ENCODE measurements at places on chromosomes 4 and X.
A peak's percentile ranks its signal among the peaks of the same experiment; 100 is the strongest.

DNA sequence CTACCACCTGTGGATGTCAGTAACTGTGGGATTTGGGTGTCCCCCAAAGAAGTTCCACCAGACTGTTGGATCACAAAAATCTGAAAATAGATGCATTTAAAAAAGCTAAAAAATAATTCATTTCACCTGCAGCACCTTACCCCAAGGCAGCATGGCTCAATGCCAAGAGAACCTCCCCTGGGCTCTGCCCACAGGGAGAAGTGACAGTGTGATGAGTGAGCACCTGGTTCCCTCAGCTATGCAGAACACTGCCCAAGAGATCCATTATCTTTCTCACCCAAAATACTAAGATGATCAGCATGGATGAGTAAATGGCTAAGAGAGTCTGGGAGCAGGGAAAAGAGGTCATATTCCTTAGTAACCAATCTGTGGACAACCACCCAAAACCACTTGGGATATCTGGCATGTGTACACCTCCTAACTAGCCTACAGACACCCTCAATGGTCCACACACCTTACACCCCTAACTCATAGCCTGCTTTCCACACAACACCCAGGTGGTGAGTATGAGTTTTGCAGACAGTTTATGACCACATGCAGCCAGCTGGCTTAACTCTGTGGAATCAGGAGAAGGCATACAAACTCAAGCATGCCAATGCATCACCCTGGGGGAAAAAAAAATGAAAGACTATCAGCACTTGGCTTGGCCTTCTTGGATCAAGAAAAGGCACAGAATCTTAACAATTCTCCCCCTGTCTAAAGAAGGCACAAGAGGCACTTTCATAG, 416.5 kb upstream of the SMIM31 start:
- DNase-seq, result peak; percentile 26

DNA sequence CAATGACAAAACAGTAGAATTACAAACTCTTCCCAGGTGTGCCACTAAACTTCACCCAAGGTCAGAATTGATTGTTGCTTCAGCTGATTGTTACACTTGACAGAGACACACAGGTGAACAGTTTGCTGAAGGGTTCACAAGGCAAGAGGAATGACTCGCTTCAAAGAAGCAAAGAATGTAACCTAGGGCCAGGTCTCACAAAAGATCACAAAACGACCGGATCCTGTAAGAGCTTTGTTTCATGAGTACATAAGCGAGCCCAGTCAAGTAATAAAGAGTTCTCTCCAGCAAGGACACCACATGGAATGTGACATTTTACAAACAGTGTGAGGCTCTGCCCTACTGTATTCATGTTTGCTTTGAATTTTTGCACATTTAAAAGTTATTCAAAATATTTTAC, 9.1 kb downstream of the LNX1 start:
- no peak for DNase-seq

- DNase-seq, result no peak
Measured at GRCh38 chrX:31506928-31507327, 435.1 kb upstream of the FTHL17 start.

- DNase-seq, result no peak
Measured at GRCh38 chr4:185771711-185772390, 40.1 kb downstream of the SORBS2 start.

DNA sequence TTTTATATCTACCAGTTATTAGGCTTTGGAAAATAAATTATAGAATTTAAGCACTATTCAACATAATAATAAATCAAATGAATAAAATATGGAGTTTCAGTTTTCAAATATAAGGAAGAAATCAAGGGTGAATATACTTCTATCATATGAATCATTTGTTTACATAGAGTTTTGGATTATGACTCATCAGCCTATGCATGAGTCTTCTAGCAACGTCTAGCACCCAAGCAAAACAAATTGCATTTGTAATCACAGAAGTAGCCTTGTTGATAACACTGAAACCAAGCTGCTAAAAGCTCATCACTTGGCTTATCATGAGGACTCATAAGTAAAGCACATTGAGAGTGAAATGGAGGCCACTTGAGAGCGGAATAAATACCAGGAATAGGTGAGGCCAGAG, 434.6 kb downstream of the PCDH11X start:
- no peak for DNase-seq

DNA sequence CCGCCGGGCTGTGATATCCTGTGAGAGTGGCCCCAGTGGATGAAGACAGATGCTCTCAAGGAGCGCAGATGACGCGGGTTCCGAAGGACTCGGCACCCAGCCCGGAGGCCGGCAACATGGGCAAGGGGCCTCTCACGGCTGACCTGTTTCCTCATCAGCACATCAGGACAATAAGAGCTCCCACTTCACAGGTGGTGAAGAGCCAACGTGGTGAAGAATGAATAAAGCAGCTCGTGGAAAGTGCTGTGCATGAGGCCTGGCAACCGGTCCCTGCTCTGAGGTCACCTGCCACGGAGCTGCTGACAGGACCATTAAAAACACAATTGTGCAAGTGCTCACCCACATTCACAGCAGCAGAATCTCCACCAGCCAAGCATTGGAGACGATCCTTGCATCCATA, 22.9 kb downstream of the ABLIM2 start:
- DNase-seq, result no peak

GRCh38 chr4:165493359-165493758, 114.6 kb downstream of the CPE start:
- DNase-seq, result peak; percentile 87

DNA sequence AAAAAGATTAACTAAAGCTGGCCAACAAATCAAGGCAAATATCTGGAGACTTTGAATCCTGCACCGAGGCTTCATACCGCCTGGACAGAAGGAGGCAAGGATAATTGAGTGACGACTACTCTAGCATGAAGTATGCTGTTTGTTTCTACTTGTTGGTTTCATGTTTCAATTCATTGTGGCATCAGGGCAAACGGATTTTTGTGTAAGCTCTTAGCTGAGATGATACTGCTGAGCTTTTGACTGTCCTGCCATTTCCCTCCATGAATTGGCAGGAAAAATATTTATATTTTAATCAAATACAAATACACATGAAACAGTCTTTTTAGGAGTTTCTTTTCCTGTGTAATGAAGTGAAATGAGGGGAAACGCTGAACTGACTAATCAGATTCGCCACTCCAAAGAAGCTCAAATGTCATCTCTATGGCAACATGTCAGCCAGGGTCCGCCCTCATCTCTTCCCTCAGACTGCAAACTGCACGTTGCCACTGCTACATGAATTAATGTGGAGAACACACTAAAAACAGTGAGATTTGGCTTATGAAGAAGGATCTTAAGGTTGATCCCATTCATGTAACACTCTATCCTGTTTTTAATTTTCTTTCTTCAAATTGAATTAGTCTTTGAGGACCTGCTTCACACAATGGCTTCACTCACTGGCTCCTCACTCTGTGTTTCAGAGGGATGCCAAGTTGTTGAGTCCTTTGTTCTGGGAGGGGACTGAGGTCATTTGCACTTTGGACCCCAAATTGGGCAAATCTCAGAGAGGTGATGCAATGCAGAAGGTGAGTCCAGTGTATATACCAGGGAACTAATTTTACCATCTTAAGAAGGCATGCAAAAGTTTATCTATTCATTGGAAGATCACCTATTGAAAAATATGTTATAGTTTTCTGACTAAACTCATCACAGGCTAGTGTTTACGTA, 149.6 kb upstream of the MID1 start:
- no peak for DNase-seq

DNA sequence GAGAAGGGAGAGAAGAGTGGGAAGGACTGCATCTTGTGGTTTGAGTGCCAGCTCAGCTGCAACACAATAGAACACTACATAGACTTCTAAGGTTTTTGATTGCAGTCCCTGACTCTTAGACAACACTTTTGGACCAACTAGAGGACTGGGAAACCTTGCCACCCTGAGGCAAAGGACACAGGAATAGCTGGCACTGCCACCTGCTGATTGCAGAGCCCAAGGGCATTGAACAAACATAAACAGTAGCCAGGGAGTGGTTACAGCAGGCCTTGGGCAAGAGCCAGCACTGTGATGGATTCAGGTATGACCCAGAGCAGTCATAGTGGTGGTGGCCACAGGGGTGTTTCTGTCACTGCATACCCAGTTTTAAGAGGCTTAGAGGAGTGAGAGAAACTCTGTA, 72.5 kb upstream of the CXorf51A start:
- DNase-seq, result no peak

DNA sequence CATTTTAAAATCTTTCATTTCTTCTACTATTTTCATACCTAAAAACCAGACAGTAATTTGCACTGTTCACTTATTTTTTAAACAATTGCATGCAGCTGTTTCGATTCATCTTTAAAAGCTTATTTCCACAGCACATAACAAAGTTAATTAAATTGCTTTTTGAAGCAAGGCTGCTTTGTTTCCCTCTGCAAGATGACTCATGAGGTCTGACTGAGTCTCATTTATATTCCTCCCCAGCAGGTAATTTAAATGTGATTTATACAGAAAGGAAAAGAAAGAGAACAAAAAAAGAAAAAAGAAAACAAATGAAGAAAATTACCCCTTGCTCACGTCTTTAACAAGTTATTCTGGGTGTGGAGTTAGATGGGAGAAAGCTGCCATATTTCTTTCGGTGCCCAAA, 22.8 kb downstream of the VMA21 start:
- no peak for DNase-seq

DNA sequence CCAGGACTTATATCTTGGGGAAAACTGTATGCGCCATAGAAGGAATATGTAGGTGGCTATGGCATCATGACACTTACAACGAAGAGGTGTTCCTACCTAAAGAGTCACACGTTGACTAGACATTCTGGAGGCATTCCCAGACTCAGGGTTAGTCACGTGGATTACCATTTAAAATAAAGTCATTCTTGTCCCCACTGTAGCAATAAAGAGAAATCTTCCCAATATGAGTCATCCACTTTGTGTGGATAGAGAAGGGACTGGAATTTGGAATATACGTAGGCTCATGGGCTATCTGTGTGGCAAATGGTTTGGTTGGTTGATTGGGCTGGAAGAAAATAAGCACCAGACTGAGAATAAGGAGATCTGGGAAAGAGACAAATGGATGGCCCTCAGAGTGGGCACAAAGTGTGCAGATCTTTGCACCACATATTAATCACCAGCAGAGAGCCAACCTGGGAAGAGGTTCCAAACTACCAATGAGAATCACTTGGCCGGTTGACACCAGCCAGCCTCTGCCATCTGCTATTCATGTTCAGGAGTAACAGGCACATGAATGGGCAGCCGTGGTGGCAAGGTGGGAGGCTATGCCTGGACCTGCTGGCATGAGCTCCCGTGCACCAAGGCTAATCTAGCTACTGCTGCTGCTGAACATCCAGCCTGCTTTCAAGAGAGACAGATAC, 41.0 kb downstream of the MTNR1A start:
- DNase-seq, result no peak

GRCh38 chr4:123559955-123560871, 163.6 kb downstream of the SPRY1 start:
- no peak for DNase-seq

- DNase-seq, result no peak
Measured at GRCh38 chr4:5874811-5875449, 18.0 kb downstream of the CRMP1 start.

- peak; percentile 41 for DNase-seq
Measured at GRCh38 chrX:101415180-101416145, 7.4 kb downstream of the HNRNPH2 start.

GRCh38 chr4:183618681-183619080, 40.3 kb downstream of the RWDD4 start:
- DNase-seq, result no peak

DNA sequence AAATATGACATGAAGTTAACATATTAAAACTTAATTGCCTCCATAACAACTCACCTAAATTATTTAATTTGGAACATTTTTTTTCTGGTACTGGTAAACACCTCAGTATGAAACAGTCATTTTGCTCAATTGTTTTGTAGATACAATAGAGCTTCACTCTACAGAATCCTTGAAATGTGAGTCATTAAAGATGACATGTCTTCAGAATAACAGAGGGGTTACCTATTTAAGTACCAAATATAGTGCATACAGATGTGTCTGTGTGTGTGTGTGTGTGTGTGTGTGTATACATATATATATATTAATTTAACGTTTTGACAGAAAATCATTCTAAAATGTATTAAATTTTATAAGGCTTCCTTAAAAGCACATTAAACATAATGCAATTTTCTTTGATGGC, 297.6 kb downstream of the INPP4B start:
- DNase-seq, result no peak

DNA sequence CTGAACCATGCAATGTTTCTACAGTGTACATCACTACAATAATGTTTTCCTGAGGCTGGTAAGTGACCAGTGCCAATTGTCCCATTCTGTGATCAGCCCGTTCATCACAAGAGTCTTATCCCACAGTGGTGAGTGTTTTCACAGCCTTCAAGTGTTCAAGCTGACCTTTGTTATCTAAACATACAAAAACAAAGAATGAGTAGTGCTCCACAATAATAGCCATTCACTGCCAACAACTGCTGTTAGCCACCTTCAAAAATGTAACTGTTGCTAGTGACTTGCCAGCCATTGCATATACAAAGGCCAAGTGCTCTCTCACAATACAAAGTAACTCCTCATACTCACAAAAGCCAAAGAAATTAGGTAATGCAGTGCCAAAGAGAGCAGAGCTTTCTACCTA, 1084.1 kb downstream of the FAM133A start:
- no peak for DNase-seq

DNA sequence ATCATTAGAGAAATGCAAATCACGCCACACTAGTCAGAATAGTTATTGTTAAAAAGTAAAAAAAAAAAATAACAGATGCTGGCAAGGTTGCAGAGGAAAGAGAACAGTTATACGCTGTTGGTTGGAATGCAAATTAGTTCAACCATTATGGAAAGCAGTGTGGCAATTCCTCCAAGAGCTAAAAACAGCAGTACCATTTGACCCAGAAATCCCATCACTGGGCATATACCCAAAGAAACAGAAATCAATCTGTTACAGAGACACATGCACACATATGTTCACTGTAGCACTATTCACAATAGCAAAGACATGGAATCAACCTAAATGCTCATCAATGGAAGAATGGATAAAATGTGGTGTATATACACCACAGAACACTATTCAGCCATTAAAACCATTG, 388.7 kb upstream of the FMR1 start:
- no peak for DNase-seq

GRCh38 chrX:153818571-153819383, 11.6 kb downstream of the PDZD4 start:
- peak; percentile 88 for DNase-seq

DNA sequence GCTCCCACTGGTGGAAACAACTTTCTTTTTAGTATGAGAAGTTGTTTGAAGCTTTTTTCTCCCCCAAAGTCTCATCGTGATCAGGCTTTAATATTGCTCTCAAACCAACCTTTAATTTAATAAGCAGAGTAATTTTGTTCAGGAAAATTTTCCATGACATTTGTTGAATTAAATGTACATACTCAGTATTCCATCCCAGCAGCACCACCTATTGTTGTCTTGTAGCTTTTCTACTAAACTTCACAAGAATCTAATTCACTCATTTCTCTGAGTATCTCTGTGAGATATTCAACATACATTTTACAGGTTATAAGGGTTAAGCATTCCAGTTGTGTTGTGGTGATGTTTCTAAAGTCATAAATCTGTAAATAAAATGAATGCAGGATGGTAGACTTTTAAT, 218.3 kb upstream of the HAND2 start:
- no peak for DNase-seq

- no peak for DNase-seq
Measured at GRCh38 chr4:85381968-85382367, 93.0 kb upstream of the ARHGAP24 start.

Data from D341Med (cell line).